Esophagus squamous epithelium (tissue), 5 donors: ENCODE measurements at places on chromosomes 2 and 18.

DNA sequence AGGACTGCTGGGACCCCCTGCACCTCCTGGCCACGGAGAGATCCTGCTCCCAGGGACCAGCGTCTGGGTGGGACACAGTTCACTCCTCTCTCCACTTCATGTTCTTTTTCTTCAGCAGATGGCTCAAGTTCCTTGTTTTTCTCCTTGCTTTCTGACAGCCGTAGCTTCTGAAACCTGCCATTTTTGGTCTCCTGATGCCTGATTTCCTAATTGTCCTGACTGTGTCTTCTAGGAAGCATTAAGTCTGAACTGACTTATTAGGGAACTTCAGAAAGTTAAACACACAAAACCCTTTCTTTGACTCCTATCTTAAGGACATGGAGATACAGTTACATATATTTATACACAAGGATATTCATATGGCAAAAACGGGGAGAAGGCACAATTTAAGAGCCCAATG is 22.7 kb downstream of the CNNM4 start:
- DNase-seq: no peak

- DNase-seq: no peak
Measured at GRCh38 chr2:223815186-223815883, 22.0 kb downstream of the AP1S3 start.

DNA sequence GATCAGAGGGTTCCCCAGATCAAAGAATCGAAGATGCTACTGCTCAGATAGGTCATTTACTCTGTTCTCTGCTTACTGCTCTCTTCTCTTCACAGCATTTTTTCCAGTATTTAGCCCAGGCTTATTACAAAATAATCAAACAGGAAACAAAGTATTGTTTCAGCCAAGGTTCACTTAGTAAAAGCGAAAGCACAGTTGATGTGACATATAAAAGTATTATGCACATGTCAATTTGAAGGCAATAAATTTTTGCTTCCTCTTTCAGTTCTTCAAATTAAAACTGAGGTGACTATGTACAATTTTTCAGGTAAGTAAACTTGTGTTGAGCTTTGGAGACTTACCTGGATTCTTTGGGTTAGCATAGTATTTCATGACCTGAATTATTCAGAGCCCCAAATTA is 262.8 kb upstream of the CHST9 start:
- no peak for DNase-seq

DNA sequence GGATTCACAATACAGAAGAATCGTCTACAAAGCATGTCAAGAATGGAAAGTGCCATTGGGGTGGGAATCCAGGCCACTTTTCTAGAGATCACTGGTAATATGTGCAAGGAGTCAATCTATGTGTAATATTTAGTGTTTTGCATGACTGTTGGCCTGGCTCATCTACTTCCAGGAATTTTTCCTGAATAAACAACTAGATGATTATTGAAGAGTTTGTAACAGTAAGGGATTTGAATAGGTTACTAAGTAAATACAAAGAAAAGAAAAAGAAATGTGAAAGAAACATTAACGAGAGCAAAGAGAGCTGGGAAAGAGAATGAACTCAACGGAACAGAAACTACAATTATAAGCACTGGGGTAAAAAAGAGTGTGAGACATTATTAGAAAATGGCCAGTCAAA is 406.0 kb downstream of the TGIF1 start:
- no peak for DNase-seq

GRCh38 chr2:17495590-17495989 is 22.6 kb downstream of the RAD51AP2 start:
- no peak for DNase-seq

- no peak for DNase-seq
Measured at GRCh38 chr18:10230072-10230471, 224.4 kb upstream of the APCDD1 start.

DNA sequence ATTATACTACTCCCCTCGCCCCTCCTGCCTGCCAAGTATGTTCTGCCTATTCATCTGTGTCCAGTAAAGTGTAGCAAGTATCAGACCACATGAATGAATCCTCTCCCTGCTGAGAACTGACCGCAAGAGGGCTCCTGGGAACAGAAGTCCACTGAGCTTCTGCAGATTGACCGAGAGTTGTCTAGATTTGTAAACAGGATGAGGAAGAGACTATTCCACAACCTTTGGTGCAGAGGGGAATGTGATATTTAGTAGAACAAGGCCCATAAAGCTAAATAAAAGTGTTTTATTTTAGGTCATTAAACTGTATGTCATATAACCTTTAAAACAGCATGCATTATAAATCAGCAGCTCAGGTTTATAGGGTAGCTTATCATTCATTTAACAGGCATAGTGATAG is 377.0 kb downstream of the DCC start:
- DNase-seq: no peak

- no peak for DNase-seq
Measured at GRCh38 chr18:79684787-79685186, 5.2 kb downstream of the CTDP1 start.

GRCh38 chr2:111072220-111072871 is 48.4 kb upstream of the BCL2L11 start:
- DNase-seq: no peak

- no peak for DNase-seq
Measured at GRCh38 chr18:49849331-49850217, 36.2 kb upstream of the ACAA2 start.

DNA sequence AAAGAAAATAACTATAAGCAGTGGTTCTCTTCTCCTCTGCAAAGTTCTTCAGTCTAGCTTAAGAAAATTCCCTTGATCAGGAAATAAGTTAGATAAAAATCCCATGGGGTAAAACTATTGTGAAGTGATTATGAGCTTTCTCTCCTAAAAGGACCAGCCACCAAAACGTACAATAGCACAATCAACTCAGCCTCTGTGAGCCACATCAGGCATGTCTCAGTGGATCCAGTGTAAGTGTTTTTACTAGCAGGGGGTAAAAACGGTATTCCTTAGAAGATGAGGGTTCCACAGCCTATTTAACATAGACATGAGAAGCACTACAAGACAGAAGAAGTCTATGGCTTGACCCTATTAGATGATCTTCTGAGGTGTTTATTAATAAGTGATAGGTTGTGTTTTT is 503.2 kb downstream of the PIK3C3 start:
- no peak for DNase-seq

- no peak for DNase-seq
Measured at GRCh38 chr2:3075991-3076340, 301.7 kb downstream of the EIPR1 start.

- no peak for DNase-seq
Measured at GRCh38 chr18:70513502-70514171, 224.8 kb downstream of the SOCS6 start.

GRCh38 chr18:42801706-42802105 is 313.8 kb downstream of the RIT2 start:
- DNase-seq: no peak

GRCh38 chr2:57536535-57537231 is 509.9 kb upstream of the VRK2 start:
- no peak for DNase-seq

DNA sequence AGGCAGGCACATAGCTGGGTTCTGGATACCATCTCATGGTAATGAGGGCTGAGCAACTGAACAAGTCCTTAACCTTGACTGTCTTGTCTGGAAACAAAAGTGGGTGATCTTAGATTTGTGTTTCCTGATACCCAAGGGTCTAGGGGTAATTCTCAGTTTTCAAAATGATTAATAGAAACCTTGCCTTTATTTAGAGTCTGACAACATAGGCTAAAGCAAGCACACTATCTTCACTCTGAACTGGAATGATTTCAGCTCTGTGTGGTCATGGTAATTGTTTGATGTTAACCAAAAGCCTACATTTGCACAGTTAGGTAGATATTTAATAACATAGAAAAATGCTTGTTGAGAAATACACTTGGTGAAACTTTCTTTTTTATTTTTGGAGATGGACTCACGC is 6.8 kb upstream of the LAMA3 start:
- no peak for DNase-seq

DNA sequence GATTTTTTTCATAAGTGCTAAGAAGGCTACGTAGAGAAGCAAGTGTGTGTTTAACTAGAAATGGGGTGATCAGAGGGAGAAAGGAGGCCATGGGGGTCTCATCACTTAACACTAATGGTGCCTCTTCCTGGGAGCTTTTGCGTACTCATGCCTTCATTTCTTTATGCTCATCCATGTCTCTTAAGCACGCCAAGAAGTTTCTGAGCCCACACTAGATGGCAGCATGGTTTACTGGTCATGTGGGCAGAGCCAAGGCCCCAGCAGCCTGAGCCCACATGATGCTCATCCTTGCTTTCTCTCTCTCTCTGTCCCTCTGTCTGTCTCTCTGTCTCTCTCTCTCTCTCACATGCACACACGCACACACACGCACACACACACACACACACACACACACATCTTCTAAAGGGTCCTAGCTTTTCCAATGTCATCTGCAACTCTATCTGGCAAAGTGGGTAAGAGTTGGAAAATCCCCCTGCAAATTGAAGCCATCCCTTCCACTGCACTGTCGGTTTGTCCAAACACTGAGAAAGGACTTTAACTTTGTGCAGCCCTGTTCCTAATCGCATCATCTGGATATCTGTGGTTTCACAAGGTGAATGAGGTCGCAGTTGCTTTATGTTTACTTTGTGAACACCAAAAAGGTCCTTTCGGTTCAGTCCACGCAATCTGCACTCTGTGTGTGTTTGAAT is 137.1 kb upstream of the CCDC68 start:
- DNase-seq: no peak

DNA sequence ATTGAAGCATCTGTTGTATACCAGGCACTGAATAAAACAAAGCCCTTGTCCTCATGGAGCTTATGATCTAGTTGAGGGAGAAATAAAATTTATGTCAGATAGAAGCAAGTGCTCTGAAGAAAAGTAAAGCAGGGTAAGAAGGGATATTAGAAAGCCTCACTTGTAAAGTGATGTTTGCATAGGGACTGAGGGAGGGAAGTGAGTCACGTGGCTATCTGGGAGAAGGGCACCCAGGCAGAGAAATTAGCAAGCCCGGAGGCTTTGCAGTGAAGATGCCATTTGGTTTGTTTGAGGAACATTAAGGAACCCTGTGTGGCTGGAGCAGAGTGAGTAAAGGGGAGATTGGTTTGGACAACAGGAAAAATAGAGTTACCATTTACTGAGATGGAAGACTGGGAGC is 52.1 kb downstream of the RBBP8 start:
- DNase-seq: no peak

DNA sequence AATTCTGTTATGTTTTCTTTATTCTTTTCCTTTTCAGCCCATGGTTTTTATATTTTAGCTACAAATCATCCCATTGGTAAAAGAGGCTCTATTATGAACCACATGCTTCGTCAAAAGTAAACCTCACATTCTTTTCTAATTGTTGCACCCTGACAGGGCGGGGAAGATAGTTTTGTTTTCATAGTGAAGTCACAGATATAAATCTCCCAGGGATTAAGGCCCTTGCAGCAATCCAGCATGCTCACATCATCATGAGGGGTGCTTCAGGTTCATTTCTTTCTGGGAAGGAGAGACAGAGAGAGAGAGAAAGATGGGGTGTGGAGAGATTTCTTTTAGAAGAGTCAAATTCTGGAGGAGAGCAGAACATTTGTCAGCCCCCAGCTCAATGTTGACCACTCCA is 124.5 kb upstream of the CDC42EP3 start:
- no peak for DNase-seq

GRCh38 chr2:73386894-73387636 is 1.4 kb downstream of the ALMS1 start:
- DNase-seq: no peak

DNA sequence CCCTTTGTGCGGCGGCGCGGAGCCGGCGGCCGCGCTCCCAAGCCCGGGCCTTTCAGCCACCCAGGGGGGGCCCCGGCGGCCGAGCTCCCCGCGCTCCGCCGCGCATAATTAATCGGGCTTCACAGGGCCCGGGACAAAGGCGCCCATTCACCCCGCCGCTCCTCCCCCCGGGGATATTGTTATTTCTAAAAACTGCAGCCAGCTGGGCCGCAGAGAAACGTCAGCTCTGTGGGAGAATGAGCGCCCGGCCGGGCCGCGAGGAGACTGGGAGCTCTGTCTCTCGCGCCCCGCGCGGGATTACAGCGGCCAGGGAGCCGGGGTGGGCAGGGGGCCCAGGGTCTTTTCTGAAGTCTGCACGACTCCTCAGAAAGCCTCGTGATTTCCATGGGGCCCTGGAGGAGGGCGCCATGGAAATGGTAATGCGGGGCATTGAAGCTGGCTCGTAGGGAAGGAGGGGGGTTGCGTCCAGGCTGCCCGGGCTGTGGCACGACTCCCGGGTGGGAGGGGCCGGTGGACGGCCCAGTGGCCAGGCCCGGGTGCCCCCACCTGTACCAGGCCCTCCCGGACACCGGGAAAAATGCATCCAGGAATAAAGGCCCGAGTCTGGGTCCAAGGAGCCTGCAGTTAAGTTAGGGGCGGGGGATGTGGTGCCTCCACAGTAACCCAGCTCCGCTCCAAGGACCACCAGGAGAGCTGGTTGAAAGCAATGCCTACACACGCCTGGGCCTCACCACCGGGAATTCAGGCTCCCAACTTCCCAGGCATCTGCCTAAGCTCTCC is 125.3 kb downstream of the ZFP36L2 start:
- DNase-seq: no peak

DNA sequence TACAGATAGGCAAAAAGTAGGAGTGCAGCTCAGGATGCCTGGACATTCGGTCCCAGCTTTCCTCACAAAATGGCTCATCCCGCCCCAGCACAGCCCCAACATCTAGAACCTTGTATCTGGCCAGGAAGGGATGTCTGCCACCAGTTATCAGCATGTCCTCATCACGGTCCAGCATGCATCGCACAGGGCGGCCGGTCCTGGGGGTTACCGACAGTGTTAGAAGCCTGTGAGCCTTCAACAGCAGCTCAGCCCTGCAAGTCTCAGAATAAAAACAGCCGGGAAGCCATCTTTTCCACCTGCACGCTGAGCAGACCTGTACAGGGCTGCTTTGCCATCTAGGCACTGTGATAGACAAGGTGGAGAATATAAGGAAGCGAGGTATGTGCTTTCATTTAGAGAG is 49.2 kb downstream of the XDH start:
- DNase-seq: no peak

DNA sequence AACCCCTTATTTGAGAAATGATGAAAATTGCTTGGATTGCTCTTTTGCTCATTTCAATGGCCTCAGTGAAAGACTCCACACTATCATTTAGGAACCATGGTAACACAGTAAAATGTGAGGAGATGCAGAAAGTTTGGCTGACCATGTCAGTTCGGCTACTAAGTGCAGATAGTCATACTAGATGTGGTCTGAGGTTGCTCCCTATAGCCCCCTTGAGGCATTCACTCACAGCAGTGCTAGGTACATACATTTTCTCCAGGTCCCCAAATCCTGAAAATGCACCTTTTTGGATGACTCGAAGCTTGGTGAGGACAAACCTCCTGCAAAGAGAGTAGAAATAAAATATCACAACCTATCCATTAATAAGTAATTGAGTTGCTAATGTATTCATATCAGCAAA is 86.3 kb downstream of the FSHR start:
- DNase-seq: no peak

DNA sequence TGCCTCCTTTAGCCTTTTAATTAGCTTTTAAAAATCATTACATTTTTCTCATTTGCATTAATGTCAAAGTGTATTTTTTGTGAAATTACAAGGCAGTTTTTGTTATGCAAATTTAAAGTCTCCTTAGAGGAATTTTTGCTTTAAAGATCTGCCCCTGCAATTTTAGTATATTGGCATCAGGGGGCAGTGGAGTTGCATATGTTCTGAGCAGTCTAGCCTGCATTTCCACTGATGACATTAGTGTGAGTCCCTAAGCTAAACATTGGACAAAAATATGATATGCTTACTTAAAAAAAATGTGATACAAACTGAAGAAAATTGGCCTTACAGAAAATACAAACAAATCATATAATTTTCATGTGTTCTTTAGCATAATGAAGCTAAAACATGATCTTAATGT is 426.5 kb downstream of the SLC4A3 start:
- no peak for DNase-seq

- no peak for DNase-seq
Measured at GRCh38 chr2:168075446-168075845, 171.9 kb downstream of the STK39 start.
